ENCODE measurements at places on chromosomes 6 and 20.

- peak; percentile 77 for DNase-seq
Observed at GRCh38 chr6:149941583-149942460, at the start of gene ULBP2. Gene ULBP2 (plus strand): TSS chr6:149942014. CDS start chr6:149942073, 59 bp downstream.

- peak; percentile 44 for DNase-seq
Observed at GRCh38 chr20:53934421-53935343, 135.7 kb downstream of the BCAS1 start.

- no peak for DNase-seq
Observed at GRCh38 chr6:168452685-168453377, 11.8 kb downstream of the SMOC2 start.

GRCh38 chr20:20680991-20681508, 31.4 kb downstream of the RALGAPA2 start:
- DNase-seq: no peak

DNA sequence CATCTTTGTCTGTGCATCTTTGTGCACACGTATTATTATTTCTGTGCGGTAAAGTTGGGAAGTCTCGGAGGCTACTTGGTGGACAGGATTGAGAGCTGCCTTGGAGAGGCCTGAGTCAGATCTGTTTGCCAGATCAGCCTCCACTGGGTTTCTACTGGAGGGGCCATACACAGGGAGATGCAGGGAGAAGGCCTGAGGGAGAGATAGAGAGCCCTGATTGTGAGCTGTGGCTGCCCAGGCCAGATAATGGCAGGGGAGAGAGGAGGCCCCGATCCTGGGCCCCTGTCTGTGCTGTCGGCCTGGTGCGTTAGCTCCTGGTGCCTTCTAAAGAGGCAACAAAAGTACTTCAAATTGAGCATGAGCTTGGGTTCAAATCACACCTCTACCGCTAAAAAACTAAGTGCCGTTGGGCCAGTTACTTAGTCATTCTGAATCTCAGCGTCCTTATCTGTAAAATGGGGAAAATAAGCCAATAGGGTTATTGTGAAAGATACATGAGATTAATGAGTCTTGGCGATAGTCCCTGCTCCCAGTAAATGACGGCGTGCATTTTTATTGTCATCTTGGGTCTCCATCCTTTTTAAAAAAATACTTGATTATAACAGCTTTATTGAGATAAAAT, 27.6 kb upstream of the ADA start:
- DNase-seq: no peak

GRCh38 chr20:62894261-62894660, 32.0 kb downstream of the DIDO1 start:
- no peak for DNase-seq

DNA sequence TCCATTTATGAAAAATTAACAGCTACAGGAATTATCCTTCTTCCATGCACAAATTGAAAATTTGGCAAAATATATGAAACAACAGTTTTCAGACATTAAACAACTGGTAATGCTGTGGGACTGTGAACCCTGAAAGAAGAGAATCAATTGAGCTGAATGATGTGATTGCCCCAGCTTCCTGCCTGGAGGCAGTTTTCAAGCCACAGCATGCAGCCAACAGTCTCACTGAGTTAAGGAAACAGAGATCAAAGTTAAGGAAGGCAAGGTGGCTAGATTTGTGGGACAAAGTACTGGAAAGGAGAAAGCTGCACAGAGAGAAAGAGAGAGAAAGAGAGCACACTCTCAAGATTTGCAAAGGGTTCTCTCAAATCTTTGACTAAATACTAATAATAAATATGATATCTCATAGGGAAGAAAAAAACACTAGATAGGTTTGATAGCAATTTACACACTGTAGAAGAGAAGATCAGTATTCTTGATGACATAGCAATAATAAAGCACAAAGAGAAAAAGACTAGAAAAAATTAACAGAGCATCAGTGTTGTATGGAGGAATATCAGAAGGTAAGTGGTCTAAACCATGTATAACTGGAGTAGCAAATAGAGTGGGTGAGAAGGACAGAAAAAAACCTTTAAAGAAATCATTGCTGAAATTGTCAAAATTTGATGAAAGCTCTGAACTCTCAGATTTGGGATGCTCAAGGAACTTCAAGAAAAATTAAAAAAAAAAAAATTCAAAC, 70.1 kb upstream of the CNKSR3 start:
- DNase-seq: no peak

DNA sequence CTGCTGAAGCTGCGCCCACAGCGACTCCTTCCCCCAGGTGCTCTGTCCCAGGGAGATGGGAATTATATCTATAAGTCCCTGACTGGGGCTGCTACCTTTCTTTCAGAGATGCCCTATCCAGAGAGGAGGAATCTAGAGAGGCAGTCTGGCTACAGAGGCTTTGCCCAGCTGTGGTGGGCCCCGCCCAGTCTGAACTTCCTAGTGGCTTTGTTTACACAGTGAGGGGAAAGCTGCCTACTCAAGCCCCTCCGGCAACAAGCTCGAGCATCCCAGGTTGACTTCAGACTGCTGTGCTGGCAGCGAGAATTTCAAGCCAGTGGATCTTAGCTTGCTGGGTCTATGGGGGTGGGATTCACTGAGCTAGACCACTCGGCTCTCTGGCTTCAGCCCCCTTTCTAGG, 152.5 kb upstream of the MAP3K7 start:
- DNase-seq: no peak

DNA sequence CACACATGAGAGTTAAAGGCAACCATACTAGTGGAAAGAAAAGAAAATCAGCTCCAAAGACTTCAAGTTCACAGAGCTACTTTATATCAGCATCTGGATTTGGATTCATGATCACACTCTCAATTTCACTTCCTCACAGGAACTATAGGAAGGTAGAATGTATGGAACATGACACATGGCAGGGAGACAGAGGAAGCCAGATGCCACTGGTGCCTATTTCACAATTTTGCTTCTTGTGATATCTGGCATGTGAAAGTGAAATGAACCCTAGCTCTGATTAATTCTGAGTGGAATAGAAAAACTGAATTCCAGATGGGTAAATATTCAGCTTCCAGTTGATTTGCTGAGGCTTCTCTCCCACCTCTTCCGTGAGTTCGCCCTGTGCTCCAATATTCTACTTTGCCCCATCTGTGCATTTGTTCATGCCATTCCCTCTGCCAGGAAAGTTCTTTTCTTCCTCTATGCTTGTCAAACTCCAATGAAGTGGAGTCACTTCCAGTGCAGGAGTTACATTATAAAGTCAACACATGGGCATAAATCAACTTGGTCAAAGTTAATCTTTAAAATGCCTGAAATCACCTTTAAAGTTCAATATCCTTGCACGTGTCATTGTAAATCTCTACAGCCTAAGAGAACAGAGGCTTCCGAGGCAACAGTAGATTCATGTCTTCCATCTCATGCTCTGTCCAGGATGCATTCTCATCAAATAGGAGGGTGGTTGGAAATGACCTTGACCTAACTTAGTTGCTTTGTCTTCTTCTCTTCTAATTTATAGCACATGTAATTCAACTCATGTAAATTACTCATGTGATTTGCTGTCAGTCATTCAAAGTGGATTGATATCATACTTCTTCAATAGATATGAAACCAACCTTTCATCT, 275.3 kb downstream of the HIVEP2 start:
- no peak for DNase-seq

DNA sequence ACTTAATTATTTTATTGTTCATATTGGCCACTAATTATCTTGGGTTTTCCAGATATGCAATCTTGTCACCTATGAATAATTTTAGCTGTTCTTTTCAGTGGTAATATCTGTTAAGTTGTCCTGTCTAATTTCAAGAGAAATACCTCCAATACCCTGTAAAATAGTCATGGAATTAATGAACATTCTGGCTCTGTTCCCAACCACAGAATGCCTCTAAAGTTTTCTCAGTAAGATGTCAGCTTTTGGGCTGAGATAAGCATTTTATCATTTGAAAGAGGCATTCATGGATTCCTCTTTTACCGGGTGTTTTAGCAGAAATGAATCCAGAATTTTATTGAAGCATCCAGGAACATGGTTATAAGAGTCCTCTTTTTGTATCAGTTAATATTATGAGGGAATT, 109.3 kb downstream of the WDR27 start:
- no peak for DNase-seq

GRCh38 chr6:29834564-29835436, 7.2 kb downstream of the HLA-G start:
- DNase-seq: peak; percentile 64

- DNase-seq: no peak
Observed at GRCh38 chr6:52361414-52361944, 472 bp upstream of the PAQR8 start.

GRCh38 chr20:46619445-46619844, 31.8 kb downstream of the SLC13A3 start:
- no peak for DNase-seq

GRCh38 chr20:47951521-47951971, 166.3 kb upstream of the SULF2 start:
- DNase-seq: no peak

GRCh38 chr6:129638686-129639085, 71.3 kb downstream of the ARHGAP18 start:
- no peak for DNase-seq

- DNase-seq: no peak
Observed at GRCh38 chr6:127637830-127638409, 60.9 kb downstream of the C6orf58 start.

DNA sequence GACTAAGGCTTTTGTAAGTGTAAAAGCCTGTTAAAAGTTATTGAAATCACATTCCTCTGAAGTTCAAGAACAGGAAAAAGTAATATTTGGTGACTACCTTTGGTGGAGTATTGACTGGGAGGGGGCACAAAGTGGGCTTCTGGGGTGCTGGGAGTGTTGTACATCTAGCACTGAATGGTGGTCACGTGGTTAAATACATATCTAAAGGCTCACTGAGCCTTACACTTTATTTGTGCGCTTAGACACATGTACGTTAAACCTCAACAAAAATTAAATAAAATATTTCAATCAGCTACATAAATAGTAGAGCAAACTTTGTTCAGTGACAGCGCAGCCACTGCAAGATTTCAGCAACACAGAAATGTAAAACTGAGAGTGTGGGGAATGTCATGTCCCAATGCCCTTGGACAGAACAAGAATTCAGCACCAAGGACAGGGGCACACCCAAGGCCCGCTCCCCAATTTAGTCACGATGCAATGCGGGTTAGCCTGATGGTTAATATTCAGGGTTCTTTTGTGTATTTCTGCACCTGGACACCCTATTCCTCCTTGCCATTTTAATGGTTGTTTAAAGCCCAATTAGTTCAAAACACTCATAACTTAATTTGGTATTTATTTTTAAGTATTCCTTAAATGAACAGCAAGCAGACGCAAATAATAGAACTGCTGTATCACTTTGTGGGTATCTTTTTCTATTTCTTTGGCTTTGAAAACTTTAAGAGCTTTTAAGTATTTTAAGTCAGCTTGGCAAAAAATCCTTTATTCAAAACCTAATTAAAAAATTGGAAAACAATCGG, 37.4 kb downstream of the ANGPT4 start:
- peak; percentile 62 for DNase-seq

DNA sequence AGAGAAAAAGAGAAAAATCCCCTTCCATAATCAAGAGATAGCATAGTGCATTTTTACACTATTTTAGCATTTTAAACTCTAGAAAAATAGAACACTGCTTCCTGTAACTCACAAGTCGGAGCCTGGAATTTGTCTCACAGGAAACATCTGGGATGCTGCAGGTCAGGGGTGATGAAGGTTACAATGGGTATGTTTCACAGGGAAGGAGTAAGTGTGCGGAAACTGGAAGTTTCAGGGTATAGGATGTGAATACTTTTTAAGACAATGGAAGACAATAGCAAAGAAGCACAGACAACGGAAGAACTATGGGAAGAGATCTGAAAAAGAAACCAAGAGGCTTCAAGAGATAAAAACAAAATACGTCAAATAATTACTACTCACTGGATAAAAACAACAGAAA, 361.0 kb upstream of the MARCKS start:
- peak; percentile 55 for DNase-seq

DNA sequence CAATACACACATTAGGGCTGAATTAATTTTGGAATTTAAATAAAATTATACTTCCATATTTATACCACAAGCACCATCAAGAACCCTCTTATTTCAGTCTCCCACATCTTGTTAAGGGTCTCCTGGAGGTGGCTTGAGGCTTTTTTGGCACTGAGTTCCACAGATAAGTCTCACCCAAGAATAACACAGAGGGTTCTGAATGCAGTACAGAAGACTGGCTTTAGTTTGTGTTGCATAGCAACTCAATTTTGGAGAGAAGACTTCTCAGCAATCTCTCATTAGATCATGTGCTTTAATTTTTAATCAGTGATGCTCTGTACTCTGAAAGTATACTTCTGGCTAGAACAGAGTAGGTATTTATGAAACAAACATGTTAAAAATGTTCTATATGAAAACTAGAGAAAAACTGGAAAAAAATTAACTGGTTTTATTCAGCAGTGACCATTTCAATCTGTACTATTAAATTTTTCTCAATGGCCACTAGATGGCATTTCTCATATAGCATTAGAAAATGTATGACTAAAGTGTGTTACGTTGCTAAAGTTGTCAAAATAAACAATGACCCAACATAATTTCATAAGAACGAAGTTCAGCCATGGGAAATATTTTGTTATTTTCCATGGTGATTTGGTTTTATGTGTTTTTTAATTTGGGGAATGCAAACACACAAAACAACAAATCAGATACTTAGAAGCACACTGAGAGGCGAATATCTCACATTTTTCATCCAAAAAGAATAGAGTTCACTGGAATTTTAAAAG, 32.7 kb upstream of the MAP7 start:
- DNase-seq: no peak

DNA sequence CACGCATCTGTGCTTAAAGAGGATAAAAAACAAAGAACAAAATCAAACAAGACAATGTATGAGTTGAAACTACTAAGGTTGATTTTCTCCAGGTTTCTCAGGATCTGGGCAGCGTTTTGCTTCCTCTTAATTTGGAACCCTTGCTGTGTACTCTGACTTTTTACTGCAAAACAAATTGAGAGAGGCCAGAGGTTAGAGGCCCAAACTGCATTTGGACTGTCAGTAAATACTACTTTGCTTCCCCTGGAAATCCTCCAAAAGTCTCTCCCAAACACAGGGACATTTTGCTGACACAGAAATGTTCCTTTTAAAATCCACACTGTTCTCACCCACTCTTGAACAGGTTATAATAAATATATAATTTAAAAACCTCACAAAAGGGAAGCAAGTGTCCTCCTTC, 1.1 kb downstream of the ARG1 start:
- no peak for DNase-seq

DNA sequence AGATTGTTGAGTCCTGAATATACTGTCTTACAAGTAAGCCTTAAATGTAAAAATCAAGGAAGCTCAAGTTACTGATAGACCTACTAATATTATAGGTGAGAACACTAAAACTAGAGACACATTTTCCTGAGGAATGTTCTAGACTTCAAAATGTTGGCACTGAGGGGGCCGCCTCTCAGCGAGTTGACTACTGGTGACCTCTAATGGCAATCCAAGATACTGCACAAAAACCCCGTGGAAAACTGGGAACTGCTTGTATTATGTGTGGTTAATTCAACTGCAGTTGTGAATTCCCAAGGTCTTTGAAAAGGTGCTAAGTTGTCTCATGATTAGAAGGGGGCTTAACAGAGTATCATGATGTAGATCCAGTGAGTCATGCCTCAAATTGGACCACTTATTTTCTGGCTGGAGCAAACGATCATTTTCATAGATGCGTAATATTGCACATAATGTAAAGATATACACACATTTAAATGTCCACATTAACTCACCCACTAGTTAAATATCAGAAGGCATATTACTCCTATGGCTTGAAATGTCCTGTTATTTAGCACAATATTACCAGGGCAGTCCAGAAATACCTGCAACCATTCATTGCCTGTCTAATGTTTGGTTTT, 336.2 kb downstream of the FOXA2 start:
- DNase-seq: peak; percentile 57

Data from endothelial cell (in vitro differentiated cells).